RWPE2 (cell line): ENCODE measurements at places on chromosomes 2 and 18.

DNA sequence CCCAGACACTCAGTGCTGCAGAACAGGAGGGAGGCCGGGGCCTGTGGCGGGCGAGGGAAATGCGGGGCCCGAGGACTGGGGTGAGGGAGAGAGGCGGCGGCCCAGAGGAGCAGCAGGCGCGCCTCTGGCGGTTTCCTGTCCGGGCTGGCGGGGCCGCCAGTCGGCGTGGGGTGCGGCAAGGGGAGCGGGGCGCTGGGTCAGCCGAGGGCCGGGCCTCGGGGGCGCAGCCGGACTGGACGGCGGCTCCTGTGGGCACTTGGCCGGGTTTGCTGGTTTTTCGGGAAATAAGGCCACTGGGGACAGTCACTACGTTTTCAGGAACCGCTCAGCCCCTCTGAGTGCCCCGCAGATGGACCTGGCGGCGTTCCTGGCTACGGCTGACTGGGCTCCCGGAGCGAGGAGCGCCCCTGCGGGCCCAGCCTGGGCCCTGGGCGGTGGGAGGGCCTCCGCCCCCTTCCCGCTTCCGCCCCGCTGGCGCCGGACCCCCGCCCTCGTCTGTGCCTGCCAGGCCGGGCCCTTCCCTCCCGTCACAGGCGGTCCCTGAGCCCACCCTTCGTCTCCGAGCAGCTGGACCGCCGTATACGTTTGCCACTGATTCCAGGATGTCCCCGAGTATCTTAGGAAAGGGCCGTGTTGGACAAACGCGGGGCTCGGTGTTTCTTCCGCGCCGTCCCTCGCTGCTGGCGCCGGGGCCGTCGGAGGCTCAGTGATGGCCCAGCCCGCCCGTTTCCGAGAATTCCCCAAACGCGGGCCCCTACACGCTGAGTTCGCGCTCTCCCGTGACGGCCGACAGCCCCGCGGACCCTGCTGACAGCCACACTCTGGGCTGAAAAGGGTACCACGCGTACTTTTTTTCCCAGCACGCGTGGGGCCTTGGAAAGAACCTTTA is 84.6 kb downstream of the FAM210A start:
- no peak for DNase-seq

DNA sequence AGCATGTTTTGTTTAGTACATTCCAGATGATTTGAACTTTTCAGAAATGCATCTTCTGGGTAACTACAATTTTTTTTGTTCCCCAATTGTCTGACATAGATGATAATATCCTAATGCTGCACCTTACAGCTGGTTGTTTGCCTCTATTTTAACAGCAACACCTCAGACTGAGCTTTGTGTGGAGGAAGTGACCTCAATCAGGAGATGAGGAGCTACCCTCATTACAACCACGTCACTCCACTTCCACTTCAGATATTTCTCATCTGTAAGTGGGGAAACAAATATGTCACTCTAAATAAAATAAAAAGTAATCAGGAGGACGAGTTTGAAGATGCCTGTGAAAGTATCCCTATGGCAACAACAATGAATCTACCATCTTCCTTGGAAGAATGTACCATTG is 12.1 kb upstream of the SRSF7 start:
- DNase-seq: no peak

GRCh38 chr2:238506371-238507068 is 79.8 kb downstream of the ASB1 start:
- DNase-seq: peak; percentile 30

- no peak for DNase-seq
Measured at GRCh38 chr2:106122157-106122556, 71.9 kb downstream of the UXS1 start.

DNA sequence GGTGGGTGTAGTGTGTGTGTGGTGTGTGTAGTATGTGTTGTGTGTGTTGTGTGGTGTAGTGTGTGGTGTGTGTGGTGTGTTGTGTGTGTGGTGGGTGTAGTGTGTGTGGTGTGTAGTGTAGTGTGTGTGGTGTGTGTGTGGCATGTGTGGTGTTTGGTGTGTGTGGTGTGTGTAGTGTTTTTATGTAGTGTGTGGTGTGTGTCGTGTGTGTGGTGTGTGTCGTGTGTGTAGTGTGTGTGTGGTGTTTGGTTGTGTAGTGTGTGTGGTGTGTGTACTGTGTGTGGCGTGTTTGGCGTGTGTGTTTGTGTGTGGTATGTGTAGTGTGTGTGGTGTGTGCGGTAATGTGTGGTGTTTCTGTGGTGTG is 4.7 kb upstream of the RTP5 start:
- DNase-seq: no peak

- DNase-seq: no peak
Measured at GRCh38 chr2:182553483-182553882, 126.6 kb upstream of the PDE1A start.

DNA sequence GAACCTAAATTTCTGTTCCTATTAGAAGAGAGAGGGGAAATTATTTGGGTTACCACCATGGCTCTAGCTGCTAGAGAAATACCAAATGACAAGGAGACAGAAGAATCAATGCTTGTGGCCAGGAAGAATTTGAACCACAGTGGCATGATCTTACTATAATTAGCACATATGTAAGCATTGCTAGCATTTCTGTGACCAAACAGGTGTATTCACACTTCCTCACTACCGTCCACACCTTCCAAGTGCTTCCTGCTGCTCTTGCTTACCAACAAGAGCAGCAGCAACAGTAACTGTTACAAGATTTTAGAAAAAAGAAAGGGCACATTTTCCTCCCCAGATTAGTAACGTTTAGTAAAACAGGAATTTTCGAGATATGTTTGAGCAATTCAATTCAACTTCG is 60.5 kb downstream of the CDH7 start:
- no peak for DNase-seq

GRCh38 chr2:205701509-205701908 is 19.2 kb downstream of the NRP2 start:
- no peak for DNase-seq
